Stimulated activated CD4-positive, alpha-beta T cell treated with anti-CD3 and anti-CD28 coated beads, Interleukin-1b, Interleukin-23, amount 100 ng/mL, for 1 hour (primary cell): ENCODE measurements at places on chromosomes 1 and 21.

DNA sequence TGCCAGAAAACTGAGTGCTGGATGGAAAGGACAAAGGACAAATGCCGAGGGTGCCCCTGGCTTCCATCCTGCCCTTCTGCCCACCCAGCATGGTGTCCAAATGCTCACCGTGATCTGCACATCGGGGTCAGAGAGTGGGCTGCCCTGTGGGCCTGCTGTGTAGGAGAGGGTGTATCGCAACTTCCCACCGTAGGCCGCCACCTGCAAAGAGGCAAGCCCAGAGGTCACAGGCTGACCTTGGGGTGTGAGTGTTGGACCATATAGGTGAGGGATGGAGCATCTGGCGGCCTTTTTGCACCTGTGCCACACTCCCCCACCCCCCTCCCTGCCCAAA is 53.5 kb downstream of the LDLRAD2 start:
- no peak for DNase-seq

DNA sequence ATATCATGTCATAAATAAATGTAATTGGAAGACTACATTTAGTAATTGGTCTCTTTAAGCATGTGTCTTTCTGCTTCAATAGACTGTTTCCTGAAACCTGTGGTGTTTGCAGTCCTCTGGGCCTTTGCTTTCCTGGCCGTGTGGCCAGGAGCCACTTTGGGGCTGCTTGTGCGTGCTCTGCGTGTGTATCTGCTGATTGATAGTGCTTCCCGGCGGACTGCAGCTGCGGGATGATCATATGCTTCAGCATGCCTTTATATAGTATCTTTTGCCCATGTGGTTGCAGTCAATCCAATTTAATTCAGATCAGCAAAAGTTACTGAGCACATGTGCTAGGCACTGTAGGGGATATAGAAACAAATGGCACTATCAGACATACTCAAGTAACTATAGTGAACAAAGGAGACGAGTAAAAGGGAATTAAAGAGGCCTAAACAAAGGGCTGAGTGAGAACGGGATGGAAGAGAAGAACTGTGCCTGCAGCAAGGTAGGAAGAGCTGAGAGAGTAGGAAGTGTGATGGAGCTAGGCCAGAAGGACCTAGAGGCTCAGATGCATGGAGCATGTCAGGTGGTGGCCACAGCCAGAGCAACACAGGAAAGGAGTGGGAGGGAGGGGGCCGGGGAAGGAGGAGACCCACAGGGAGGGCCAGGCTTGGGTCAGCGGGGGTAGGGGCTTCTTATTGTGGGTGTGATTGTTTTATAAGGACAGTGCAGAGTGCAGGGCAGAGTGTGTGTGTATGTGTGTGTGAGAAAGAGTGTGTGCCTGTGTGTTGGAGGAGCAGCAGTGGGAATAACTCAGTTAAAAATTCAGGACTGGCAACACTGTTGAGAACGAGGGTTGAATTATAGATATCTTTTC is 27.2 kb upstream of the TTF2 start:
- no peak for DNase-seq

DNA sequence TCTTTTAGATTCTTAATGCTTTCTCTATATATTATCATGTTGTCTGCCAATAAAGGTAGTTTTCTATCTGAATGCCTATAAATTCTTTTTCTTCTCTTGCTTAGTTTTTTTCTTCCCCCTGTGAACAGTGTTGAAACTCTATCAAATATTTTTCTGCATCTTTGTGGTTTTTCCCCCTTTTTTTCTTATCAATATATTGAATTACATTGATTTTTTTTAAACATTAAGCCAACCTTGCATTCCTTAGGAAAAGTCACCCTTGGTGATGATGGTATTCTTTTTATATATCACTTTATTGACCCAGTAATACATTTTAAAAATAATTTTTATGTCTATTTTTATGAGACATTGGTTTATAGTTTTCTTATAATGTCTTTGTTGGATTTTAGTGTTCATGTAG is 131.7 kb downstream of the RABGAP1L start:
- DNase-seq: no peak

GRCh38 chr21:36349315-36349714 is 29.3 kb downstream of the MORC3 start:
- DNase-seq: no peak

DNA sequence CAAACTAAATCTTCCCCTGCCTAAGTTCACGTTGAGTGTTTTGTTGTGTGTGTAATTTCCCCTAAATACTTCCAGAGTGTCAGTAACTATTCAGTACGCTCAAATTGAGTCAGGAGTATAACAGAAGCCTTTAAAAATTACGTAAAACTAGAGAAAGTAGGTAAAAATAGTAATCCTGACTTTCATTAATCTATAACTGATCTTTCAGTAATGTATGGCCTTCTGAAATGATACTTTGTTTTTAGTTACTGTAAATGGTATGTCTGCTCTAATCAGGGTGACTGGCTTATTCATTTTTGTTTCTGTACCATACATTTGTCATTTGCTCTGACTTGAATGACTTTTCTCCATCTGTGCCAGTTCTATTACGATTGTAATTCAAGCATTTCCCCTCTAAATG is 29.4 kb downstream of the MIER1 start:
- DNase-seq: no peak

- no peak for DNase-seq
Measured at GRCh38 chr1:22536506-22536905, 26.8 kb upstream of the EPHA8 start.

DNA sequence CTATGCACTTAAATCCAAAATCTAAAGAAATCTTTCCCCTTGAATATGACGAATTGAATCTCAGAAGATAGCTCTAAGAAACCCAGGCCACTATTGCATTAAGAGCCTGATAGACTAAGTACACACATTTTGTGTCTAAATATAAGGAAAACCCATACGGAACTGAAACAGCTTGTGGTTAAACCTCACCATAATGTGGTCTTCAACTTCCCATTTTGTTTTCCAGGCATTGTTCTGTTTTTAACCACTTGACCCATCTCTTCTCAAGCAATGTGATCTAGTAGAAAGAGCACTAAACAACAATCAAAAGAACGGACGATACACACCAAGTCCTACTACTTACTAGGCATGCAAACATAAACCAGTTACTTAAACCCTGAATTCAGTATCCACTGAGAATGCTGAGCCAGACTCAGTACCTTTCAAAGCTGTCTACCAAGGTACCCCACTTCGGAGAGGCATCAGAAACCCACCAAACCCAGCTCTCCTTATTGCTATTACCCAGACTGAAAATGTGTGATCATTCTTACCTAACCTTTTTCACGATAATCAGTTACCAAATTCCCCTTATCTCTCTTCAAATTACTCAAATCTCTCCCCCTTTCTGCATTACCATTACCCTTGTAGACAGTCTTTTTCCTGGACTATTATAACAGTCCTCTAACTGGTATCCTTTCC is 12.8 kb downstream of the OTUD7B start:
- no peak for DNase-seq

- no peak for DNase-seq
Measured at GRCh38 chr1:167594822-167595221, 35.2 kb upstream of the RCSD1 start.

- no peak for DNase-seq
Measured at GRCh38 chr1:109622895-109623294, 3.3 kb downstream of the AMPD2 start.

GRCh38 chr1:32066489-32066873 is 6.3 kb upstream of the TMEM39B start:
- no peak for DNase-seq

DNA sequence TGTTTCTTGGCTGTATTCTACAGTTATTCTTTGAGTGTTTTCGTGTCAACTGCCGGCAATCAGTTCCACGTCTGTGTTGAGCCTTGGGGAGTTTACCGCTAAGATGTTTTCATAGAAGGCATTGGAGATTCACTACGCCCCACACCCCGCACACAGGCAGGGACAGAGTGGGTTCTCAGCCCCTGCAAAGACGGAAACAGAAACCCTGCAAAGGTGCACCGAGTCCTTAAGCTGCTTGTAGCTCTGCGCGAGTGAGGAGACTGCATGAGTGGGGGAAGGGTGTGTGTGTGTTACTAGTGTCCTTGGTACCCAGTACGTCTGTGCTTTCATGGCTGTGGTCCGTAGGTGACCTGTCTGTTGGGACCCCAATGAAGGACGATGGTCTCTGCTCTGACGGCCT is 1.9 kb downstream of the LHX4 start:
- DNase-seq: no peak

DNA sequence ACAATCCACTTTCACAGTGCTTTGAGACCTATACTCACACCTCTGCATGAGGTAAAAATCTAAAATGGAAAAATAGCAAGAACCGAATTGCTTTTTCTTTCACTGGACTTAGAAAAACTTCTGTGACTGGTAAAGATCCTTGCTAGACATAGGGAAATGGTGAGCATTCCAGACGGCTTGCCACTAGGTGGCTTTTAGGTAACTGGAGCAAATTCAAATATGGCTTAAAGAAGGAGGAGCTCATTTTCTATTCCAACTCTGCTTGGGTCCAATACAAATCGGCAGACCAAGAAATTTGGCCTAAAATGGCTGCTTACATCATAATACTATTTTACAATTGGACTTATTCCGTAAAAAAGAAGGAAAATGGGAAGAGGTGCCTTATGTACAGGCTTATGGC is 977.9 kb downstream of the ADGRL2 start:
- DNase-seq: no peak

- no peak for DNase-seq
Measured at GRCh38 chr1:17065666-17066065, 11.8 kb upstream of the SDHB start.

- no peak for DNase-seq
Measured at GRCh38 chr1:21931171-21932093, 5.7 kb downstream of the HSPG2 start.

DNA sequence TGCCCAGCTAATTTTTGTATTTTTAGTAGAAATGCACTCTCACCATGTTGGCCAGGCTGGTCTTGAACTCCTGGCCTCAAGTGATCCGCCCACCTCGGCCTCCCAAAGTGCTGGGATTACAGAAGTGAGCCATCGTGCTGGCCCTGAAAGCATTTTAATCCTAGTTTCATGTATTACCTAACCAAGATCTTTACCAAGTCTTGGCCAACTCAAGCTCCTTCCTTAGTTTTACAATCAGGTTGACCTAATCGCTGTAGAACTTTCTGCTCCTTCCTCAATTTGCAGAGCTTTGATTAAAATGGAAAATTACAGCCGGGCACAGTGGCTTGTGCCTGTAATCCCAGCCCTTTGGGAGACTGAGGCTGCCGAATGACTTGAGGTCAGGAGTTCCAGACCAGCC is 3.2 kb upstream of the TMEM63A start:
- DNase-seq: no peak

GRCh38 chr1:82091729-82092128 is 291.0 kb downstream of the ADGRL2 start:
- DNase-seq: no peak

GRCh38 chr1:230542681-230543080 is 99.6 kb upstream of the COG2 start:
- DNase-seq: no peak

GRCh38 chr21:16908077-16908476 is 604.8 kb upstream of the CXADR start:
- no peak for DNase-seq

DNA sequence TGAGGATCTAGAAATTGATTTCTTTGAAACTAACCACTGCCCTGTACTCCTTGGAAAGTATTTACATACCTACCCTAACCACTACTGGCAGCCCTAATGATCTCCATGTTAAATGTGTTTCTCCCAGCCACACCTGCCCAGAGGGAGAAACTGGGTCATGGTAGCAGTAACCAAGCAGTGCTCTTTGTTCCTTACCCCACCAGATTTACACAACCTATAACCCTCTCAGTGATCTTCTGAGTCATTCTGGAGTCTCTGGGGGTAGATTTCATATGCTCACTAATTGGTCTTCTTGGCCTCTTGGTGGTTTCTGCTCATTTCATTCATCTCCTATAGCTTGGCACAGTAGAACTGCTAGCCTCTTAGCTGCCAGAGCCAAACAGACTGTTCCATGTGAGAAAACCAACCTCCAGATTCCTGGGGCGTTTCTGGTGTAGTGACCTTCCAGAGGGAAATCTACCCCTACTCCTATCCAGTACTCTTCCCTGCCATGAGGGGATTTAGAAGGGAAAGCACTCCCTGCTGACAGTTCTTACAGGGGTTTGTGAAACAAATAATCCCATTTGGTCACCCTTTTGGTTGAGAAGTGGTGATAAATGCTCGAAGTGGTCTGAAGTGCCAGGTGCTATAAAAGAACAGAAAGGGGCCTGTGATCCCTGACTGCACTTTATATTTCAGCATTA is 36.2 kb upstream of the LRIG2 start:
- DNase-seq: no peak

- no peak for DNase-seq
Measured at GRCh38 chr1:60573121-60573520, 499.6 kb upstream of the C1orf87 start.

DNA sequence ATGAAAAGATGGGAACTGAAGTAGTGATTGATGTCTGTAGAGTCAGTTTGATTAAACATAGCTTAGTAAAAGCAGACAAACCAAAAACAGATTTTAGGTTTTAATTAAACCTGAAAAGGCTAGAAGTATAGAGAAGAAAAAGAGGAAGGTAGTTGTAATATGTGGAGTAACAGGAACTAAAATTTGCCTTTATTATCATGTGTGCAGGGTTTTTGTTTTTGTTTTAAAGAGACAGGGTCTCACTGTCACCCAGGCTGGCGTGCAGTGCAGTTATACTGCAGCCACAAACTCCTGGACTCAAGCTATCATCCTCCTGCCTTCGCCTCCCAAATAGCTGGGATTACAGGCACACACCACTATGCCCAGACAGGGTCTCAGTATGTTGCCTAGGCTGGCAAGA is 6.0 kb downstream of the TOR1AIP1 start:
- DNase-seq: no peak

- no peak for DNase-seq
Measured at GRCh38 chr1:176670853-176671252, 207.9 kb downstream of the PAPPA2 start.
